CD14-positive monocyte (primary cell): ENCODE measurements at places on chromosomes 6 and 20. TPM values are rescaled to one million over a fixed set of nuclear protein-coding genes. Genes with fewer than 3 reads are reported as not detected.
A peak's percentile ranks its signal among the peaks of the same experiment; 100 is the strongest.

The SIRPB1 gene
- 132 and 134 TPM in 2 replicates for polyA plus RNA-seq

DNA sequence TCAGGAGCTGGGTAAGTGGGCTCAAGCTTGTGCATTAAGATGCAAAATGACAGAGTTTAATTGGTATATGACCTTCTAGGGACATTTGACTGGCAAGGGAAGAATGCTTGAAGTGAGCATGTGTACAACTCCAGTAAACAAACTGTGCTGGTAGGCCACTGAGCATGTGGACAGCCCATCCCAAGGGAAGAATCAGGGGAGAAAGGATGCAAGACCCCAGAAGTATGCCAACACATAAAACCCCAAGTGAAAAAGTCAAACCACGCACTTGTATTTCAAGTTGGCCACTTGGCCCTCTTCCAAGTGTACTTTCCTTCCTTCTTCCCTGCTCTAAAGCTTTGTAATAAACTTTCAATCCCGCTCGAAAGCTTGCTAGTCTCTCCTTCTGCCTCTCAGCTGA is 10.4 kb upstream of the THBD start:
- no peak for DNase-seq
- no peak overlapping the region for H3K4me3 ChIP-seq
- H3K4me1 ChIP-seq: peaks cover 40% of the 10 kb centered on the region
- no peak overlapping the region for H3K27ac ChIP-seq

- no peak for DNase-seq
- H3K4me3 ChIP-seq: no peak overlapping the region
- no peak overlapping the region for H3K27ac ChIP-seq
- H3K36me3 ChIP-seq: peaks cover 80% of the 10 kb centered on the region
- no peaks in the 10 kb centered on the region for H3K27me3 ChIP-seq
These were observed 25.3 kb downstream of the RAB44 start for GRCh38 chr6:36722879-36723278.

The RAD21L1 gene
- polyA plus RNA-seq: not detected

- H3K4me1 ChIP-seq: no peaks in the 10 kb centered on the region
- H3K27ac ChIP-seq: no peak overlapping the region
- H3K4me3 ChIP-seq: no peak overlapping the region
- H3K27me3 ChIP-seq: peaks cover 42% of the 10 kb centered on the region
- no peaks in the 10 kb centered on the region for H3K36me3 ChIP-seq
- DNase-seq: peak; percentile 57
These were observed 95.6 kb downstream of the LAMP5 start for GRCh38 chr20:9609887-9610502.

The LINC00237 gene
- 0.39 TPM for polyA plus RNA-seq

The ADGRF1 gene
- not detected for polyA plus RNA-seq

DNA sequence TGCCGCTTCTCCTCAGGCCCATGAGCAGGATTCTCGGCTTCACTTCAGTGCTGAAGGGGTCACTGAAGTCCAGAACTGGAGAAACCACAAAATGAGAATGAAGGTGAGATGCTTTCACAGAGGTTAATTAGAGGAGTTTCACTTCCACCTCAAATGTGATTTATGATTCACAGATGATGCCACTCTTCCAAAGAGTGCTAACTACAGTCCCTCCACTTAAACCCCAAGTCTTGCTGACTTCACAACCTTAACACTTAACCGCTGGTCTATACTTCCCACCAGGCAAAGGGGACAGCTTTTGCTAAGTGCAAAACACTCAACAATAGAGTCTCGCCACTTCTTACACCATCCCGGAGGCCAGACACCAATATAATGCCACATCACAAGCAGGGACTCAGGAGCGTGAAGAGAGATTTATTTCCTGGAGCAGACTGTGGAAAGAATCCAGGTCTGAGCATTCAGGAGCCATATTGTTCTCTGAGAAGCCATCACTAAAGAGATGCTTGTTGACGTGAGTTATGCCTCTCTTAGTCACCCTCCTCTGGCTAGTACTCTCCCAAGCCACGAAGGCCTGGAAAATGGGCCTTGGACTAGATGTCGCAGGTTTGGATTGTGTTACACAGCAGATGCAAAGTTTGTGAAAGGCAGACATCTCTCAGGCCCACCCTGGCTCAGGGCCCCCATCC is 24.4 kb downstream of the RRAGD start:
- H3K36me3 ChIP-seq: no peaks in the 10 kb centered on the region
- H3K4me1 ChIP-seq: peaks cover 5% of the 10 kb centered on the region
- H3K27me3 ChIP-seq: no peaks in the 10 kb centered on the region
- no peak overlapping the region for H3K27ac ChIP-seq

DNA sequence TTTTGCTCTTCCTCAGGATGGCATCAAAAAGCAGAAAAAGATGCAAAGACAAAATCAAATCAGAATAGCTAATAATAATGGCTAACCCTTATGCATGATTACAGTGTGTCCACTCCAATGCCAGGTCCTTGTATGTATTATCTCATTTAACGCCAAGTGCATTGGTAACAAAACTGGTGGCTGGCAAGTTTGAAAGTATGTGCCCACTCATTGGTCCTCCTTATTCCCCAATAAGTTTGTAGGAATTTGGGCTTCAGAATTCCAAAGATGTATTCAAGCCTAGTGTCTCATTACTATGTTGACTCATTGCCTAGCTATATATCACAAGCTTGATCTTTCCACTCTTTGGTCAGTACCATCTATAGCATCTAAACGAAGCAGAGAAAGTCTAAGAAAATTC is 196.6 kb downstream of the GJA10 start:
- no peaks in the 10 kb centered on the region for H3K27me3 ChIP-seq
- H3K36me3 ChIP-seq: no peaks in the 10 kb centered on the region
- H3K27ac ChIP-seq: no peak overlapping the region
- no peak overlapping the region for H3K4me3 ChIP-seq
- no peak for DNase-seq
